ENCODE measurements at places on chromosomes 3 and 15.

DNA sequence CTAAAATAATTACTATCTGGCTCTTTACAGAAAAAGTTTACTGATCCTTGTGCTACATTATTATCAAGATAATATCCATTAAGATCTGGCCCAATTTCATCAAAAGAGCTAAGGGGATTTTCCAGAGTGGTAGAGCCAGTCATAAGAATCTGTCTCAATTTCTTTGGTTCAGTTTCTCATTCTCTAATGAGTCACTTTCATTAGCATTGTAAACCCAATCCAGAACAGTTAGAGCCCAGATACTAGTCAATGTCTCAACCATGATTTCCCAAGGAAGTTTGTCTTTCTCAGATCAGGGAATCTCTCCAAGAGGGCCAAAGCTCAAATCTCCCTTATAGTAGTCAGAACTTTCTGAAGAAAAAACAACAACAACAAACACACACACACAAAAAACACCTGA is 131.1 kb upstream of the PPP2R3A start:
- peak; percentile 1 for DNase-seq

DNA sequence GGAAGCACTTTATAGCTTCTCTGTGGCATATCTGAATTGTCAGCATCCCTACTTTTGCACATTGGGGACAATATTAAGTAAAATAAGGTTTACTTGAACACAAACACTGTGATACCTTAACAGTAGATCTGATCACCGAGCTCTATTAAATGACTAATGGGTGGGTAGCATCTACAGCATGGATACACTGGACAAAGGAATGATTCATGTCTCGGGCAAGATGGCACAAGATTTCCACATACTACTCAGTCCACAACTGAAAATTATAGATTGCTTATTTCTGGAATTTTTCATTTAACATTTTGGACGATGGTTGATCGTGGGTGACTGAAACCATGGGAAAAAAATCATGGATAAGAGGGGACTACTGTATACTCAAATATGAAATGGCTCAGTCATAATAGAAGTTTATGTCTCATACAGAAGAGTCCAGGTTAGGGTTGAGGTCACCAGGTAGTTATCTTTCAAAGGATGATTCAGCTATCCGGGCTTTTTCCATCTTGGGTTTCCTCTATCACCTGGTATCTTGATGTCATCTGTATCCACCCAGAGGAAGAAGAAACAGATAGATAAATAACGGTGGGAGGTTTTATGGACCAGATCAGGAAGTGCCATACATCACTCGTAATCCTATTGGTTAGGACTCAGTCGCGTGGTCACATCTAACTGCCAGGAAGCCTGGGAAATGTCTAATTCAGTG is 320.0 kb upstream of the RARB start:
- DNase-seq = peak; percentile 56

DNA sequence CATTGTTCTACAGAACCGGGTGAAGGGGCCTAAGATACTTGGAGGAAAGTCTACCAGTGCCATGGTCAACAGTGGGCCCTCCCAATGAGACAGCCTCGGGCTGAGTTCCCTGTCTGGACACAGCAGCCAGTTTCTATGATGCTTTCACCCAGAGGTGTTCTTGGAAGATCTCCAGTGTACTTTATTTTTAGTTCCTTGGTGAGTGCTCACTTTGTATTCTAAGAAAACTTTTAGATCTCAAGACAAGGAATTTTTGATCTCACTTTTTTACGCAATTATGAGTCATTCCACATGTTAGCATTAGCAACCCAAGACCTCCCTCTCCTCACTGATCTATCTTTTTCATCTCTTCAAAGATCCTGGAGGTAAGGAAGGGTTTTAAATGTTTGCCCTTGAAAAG is 287.7 kb downstream of the RORA start:
- peak; percentile 62 for DNase-seq

GRCh38 chr3:174362556-174362955 is 496.6 kb upstream of the NAALADL2 start:
- no peak for DNase-seq

DNA sequence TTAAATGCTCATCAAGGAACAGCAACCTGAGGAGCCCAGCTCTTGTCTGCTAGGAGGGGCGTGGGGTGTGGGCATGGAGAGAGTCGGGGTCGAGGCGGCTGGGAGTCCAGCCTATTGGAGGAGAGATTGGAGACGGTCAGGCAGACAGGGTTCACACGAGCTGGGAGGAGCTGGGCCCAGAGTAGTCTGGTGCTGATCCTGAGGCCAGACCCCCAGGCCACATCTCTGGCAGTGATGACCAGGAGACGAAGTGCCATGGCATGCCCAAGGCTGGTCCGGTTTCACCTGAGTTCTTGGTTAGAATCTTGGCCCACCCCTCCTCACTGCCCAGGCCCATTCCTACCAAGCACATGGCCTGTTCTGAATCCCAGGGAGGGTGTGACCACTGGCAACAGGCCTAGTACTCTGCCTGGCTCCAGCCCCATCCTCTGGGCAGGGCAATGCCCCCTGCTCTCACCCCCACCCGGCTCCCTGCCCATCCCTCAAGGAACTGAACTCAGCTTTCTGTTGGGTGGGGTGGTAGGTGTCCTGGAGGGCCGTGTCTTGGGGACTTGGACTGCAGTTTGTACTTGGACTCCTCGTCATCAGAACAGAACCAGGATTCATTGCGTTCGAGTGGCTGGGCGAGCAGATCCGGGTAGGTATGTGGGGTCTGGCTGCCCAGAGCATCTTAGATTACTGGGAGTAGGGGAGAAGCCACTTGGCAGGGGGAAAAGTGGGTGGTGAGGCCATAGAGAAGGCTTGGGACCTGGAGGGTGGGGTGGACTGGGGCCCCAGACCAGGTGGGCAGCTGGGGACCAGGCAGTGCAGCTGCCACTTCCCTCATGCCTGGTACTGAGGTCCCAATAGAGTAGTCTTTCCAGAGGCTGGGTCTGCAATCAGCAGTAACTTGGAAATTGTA is 20.8 kb downstream of the SLC28A1 start:
- DNase-seq = no peak

GRCh38 chr3:17573396-17573795 is 169.0 kb downstream of the TBC1D5 start:
- DNase-seq = no peak

DNA sequence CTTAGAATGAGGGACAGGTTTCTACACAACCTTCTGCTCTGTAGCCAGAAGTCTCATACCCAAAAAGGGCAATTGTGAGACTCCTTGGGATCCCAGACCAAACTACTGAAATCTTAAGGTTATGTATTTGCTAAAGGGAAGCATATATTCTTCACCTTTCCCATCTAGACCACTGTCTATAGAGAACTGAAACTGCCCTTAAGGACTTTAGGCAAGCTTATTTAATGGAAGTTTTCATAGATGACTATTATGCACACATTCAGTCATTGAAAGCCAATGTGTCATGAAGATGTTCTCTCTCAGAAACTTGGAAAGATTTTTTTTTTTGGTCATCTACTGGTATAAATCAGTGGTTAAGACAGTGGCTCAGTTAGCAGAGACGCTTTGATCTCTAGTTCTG is 365.3 kb downstream of the MCTP2 start:
- no peak for DNase-seq

DNA sequence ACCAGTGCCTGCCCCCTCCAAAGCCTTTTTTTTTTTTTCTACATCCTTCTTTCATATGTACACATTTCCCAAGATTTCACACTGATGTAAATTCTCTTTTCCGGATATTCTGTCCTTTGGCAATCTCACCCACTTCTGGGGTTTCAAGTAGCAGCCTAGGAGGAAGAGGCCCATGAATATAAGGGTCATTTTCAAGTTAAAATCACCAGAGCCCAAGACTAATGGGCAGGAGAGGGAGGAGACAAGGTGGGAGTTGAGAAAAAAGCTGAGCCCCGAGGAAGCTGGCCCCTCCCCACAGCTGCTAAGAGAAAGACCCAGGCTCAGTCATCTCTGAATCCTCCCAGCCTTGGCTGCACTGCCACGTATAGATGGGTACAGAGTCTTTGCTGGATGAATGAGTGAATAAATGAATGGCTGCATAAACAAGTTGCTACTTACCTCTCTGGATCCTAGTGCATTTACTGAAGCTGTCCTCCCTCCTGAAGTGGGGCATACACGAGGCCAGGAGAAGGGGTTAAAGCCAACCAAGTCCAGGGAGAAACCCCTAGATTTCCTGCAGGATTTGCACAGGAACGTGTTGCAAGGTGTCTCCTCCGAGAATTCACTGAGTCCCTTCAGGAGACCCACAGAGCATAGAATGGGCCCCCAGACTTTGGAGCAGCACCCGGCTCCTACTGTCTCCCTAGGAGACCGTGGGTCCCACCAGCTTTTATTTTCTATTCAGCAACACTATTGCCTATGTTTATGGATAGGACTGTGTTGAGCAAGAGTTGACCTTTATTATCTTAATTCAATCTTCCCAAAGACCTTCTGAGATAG is 100.8 kb upstream of the LIPC start:
- DNase-seq = peak; percentile 4

DNA sequence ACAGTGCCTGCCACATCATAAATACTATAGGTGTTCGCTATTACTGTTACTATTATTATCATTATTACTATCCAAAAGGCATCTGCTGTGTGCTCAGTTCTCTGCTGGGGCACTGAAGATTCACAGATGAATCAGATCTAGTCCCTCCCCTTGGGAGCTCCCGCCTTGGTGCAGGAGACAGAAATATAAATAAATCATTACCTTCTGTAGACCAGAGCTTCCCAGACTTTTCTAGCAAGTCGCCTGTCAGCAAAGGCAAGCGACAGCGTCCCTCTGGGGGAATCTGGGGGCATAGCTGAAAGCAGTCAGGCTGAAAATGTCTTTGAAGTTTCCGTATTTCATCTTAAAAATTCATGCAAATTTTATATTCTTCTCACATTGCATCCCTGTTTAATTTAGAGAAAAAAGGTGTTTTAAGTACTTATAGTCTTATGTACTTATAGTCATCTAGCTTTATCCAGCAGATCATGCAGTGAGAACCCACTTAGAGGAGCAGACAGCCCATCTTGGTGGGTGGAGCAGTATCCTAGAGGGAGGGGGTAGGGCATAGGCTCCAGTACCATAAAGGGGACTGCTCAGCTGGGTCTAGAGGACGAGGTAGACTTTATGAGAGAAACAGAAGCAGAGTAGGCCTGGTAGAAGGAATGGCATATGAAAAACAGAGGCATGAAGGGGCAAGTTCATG is 10.4 kb upstream of the BRPF1 start:
- DNase-seq = no peak

DNA sequence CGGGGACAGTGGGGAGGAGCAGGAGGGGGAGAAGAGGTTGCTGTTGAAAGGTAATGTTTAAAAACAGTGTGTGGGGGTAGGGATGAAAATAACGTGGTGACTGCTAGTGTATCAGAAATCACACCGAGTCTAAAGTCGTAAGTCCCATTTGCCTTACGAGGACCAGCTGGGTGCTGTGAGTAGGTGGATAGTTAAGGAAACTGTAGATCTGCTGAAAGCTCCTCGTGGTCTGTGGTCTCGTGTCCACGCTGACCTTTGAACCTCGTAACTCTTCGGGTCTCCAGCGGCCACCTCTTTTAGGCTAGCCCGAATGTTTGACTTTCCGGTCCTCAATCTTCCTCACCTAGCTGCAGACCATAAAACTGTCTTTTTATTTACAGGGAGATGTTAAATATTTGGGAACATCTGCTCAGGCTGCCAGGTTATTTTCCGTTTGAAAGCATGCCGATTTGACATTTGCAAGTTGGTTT is 29.3 kb upstream of the ST3GAL6 start:
- DNase-seq = peak; percentile 23

- peak; percentile 49 for DNase-seq
Measured at GRCh38 chr3:129793942-129794310, 99.6 kb downstream of the TMCC1 start.

- no peak for DNase-seq
Measured at GRCh38 chr15:47432826-47433225, 284.5 kb upstream of the SEMA6D start.

GRCh38 chr3:119236756-119237155 is 3.9 kb downstream of the B4GALT4 start:
- DNase-seq = no peak

DNA sequence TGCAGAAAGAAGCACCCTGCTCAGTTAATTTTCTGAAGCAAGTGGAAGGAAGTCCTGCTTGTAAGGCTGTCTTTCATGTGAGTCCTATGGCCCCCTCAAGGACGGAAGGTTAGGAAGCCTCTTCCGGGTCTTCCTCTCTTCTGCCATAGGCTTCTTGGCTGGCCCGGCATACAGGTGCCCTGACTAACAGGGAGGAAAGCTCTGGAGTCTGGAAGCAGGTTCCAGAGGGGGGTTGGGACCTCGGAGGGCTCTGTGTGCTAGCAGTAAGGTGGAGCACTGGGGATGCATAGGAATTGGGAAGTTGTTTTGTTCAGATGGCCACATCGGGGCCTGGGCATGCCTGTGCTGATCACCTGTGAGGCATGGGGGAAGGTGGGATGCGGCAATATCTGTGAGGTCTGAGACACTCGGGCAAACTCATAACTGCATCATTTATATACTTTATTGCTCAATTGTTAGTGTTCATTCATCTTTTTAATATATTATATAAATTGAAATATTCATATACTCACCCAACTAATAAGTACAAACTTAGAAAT is 49.6 kb downstream of the TRAK1 start:
- peak; percentile 56 for DNase-seq
